Natural killer cell (primary cell): ENCODE measurements at places on chromosomes 7 and 10.

- H3K27ac ChIP-seq = no peak overlapping the region
- no peak for DNase-seq
- H3K27me3 ChIP-seq = no peaks in the 10 kb centered on the region
- no peaks in the 10 kb centered on the region for H3K36me3 ChIP-seq
- H3K4me1 ChIP-seq = no peaks in the 10 kb centered on the region
Observed at GRCh38 chr7:29858191-29858951, 52.1 kb downstream of the WIPF3 start.

GRCh38 chr10:78543749-78544362, 510.2 kb downstream of the RPS24 start:
- H3K27ac ChIP-seq = no peak overlapping the region
- H3K4me1 ChIP-seq = no peaks in the 10 kb centered on the region
- no peaks in the 10 kb centered on the region for H3K27me3 ChIP-seq
- DNase-seq = no peak
- H3K36me3 ChIP-seq = no peaks in the 10 kb centered on the region
- H3K4me3 ChIP-seq = no peak overlapping the region

- H3K36me3 ChIP-seq = peaks cover 21% of the 10 kb centered on the region
- H3K4me3 ChIP-seq = no peak overlapping the region
- peaks cover 6% of the 10 kb centered on the region for H3K4me1 ChIP-seq
- H3K27me3 ChIP-seq = no peaks in the 10 kb centered on the region
- H3K27ac ChIP-seq = no peak overlapping the region
Observed at GRCh38 chr10:13335881-13336280, 12.2 kb downstream of the SEPHS1 start.

DNA sequence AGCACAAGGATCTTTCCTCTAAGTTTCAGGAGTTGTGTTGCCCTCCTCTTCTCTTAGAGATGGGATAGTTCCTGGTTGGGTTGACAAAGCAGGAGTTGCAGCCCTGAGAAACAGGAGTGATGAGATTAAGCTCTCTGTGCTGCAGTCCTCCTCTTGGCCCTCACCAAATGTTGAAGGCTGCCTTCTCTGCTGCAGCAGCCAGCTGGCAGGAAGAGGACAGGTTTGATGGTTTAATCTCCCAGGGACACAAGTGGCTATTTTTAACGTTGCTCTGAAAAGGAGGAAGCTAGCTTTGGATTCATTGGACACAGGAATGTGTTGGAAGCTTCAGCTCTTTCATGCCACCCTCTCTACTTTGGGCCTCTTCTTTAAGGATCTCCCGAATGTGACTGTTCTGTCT, 9.4 kb downstream of the STRIP2 start:
- no peaks in the 10 kb centered on the region for H3K27me3 ChIP-seq
- no peak for DNase-seq
- no peak overlapping the region for H3K4me3 ChIP-seq

GRCh38 chr10:18293536-18294510, 153.6 kb downstream of the CACNB2 start:
- H3K4me1 ChIP-seq = no peaks in the 10 kb centered on the region
- no peaks in the 10 kb centered on the region for H3K36me3 ChIP-seq
- no peak for DNase-seq
- no peak overlapping the region for H3K4me3 ChIP-seq

DNA sequence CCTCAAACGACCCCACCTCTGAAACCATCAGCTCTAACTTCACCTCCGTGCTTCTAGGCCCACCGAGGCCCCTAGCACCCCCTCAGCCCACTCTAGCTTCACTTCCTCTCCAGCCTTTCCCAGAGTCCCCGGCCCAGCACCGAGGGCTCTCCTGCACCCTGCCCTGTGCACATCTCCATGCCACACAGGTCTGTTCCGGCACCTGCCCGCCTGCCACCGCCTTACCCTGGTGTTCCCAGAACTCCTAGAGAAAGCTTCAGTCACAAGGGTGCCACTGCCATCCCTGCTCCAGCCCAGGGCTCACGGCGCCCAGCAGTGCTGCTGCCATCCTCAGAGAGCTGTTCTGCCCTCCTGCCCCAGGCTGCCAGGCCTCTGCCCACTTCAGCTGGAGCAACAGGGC, 61.3 kb upstream of the INSIG1 start:
- H3K36me3 ChIP-seq = no peaks in the 10 kb centered on the region
- no peak for DNase-seq
- H3K4me1 ChIP-seq = no peaks in the 10 kb centered on the region

DNA sequence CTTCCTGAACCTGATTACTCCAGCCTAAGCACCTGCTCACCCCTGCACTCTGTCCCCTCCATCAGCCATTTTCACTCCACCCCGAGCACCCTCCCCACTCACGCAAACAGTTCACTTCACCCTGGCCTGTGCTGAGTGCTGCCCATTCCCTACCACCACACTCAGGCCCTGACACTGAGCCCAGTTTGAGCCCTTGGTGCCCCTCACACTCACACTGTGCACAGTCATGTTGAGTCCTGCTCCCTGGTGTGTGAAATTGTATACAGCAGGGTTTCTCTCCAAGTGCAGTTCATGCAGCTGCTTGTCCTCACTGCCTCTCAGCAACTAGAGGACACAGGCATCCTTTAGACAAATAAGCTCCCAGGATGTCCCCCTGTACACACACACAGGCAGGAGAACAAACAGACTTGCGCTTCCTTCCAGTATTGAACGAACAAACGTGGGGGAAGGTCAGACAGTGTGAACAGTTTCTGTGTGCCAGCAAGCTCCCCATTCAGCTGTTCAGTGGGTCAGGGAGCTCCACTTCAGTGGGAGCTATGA, 6.8 kb downstream of the MYO1G start:
- no peak overlapping the region for H3K4me3 ChIP-seq
- no peak overlapping the region for H3K27ac ChIP-seq
- H3K4me1 ChIP-seq = peaks cover 38% of the 10 kb centered on the region
- H3K36me3 ChIP-seq = peaks cover 99% of the 10 kb centered on the region
- no peaks in the 10 kb centered on the region for H3K27me3 ChIP-seq
- DNase-seq = no peak

- no peaks in the 10 kb centered on the region for H3K27me3 ChIP-seq
- H3K36me3 ChIP-seq = no peaks in the 10 kb centered on the region
- DNase-seq = no peak
- no peaks in the 10 kb centered on the region for H3K4me1 ChIP-seq
- no peak overlapping the region for H3K27ac ChIP-seq
Observed at GRCh38 chr7:151454305-151454704, 14.4 kb upstream of the CRYGN start.

- no peaks in the 10 kb centered on the region for H3K36me3 ChIP-seq
- H3K4me3 ChIP-seq = no peak overlapping the region
Observed at GRCh38 chr10:105243381-105243780, 602.3 kb downstream of the SORCS3 start.

GRCh38 chr10:127612-128432, 7.4 kb upstream of the ZMYND11 start:
- H3K36me3 ChIP-seq = no peaks in the 10 kb centered on the region
- peak; percentile 61 for DNase-seq
- H3K27me3 ChIP-seq = peaks cover 7% of the 10 kb centered on the region
- peak overlapping the region; percentile 43 for H3K4me3 ChIP-seq

DNA sequence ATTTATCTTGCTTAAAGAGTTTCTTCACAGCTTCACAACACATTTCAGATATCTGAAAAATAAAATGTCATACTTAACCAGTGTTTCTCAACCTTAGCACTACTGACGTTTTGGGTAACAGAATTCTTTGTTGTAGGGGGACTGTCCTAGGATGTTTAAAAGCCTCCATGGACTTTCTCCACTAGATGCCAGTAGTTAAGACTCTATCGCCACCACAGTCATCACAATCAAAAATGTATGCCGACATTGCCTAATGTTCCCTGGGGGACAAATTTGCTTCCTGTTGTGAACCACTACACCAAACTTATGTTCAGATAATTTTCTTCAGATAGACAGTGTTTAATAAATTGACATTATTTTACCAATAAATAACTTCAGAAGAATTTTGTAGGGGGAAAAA, 13.4 kb downstream of the NOC3L start:
- DNase-seq = no peak
- no peak overlapping the region for H3K27ac ChIP-seq
- no peaks in the 10 kb centered on the region for H3K4me1 ChIP-seq
- no peaks in the 10 kb centered on the region for H3K27me3 ChIP-seq
- H3K4me3 ChIP-seq = no peak overlapping the region
- peaks cover 64% of the 10 kb centered on the region for H3K36me3 ChIP-seq

- no peak overlapping the region for H3K27ac ChIP-seq
- H3K4me1 ChIP-seq = no peaks in the 10 kb centered on the region
- DNase-seq = no peak
- no peaks in the 10 kb centered on the region for H3K36me3 ChIP-seq
Observed at GRCh38 chr10:103717341-103718246, 137.8 kb downstream of the SH3PXD2A start.
